Activated T-cell treated with anti-CD3 and anti-CD28 coated beads for 48 hours (primary cell): ENCODE measurements at places on chromosomes 3 and 15.

GRCh38 chr3:194204042-194204987, 68.4 kb downstream of the HES1 start:
- no peak for DNase-seq

DNA sequence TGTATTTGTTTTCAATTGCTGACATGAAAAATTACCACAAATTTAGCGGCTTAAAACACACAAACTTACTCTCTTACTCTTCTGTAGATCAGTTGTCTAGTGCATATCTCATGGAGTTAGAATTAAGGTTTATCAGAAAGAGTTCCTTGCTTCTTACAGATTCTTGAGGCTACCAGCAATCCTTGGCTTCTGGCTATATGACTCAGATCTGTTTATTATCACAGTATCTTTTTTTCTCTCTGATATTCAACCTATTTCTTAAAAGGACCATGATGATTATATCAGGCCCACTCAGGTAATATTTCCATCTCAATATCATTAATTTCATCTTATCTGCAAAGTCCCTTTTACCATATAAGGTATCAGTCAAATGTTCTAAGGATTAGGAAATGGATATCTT, 263.5 kb upstream of the BCHE start:
- DNase-seq = no peak

GRCh38 chr15:87490666-87491065, 765.9 kb downstream of the NTRK3 start:
- no peak for DNase-seq

DNA sequence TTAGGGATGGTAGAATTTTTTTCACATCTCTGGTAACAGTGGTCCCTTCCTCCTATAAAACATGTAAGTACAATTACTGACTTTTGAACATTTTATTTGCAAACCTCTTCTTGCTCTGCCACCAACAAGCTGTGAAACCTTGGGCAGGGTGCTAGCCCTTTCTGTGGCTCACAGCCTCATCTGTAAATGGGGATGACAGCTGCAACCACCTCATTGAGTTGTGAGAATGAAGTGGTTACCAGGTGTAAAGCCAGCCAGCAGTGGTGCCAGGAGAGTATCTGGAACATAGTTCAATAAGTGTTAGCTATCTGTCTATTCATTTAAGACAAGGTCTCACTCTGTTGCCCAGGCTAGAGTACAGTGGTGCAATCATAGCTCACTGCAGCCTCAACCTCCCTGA, 278.1 kb downstream of the ERC2 start:
- no peak for DNase-seq

- no peak for DNase-seq
Measured at GRCh38 chr3:9957214-9957613, 5.0 kb upstream of the PRRT3 start.

GRCh38 chr15:73983211-73983727, 8.8 kb downstream of the STOML1 start:
- DNase-seq = no peak

DNA sequence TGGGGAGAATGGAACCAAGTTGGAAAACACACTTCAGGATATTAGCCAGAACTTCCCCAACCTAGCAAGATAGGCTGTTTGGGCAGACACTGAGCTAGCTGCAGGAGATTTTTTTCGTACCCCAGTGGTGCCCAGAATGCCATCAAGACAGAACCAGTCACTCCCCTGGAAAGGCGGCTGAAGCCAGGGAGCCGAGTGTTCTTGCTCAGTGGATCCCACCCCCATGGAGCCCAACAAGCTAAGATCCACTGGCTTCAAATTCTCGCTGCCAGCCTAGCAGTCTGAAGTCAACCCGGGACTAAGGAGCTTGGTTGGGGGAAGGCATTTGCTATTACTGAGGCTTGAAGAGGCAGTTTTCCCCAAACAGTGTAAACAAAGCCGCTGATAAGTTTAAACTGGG, 152.4 kb downstream of the MBNL1 start:
- no peak for DNase-seq

- no peak for DNase-seq
Measured at GRCh38 chr3:48678056-48678455, 7.7 kb downstream of the NCKIPSD start.

GRCh38 chr3:12230406-12230805, 58.5 kb upstream of the PPARG start:
- no peak for DNase-seq

DNA sequence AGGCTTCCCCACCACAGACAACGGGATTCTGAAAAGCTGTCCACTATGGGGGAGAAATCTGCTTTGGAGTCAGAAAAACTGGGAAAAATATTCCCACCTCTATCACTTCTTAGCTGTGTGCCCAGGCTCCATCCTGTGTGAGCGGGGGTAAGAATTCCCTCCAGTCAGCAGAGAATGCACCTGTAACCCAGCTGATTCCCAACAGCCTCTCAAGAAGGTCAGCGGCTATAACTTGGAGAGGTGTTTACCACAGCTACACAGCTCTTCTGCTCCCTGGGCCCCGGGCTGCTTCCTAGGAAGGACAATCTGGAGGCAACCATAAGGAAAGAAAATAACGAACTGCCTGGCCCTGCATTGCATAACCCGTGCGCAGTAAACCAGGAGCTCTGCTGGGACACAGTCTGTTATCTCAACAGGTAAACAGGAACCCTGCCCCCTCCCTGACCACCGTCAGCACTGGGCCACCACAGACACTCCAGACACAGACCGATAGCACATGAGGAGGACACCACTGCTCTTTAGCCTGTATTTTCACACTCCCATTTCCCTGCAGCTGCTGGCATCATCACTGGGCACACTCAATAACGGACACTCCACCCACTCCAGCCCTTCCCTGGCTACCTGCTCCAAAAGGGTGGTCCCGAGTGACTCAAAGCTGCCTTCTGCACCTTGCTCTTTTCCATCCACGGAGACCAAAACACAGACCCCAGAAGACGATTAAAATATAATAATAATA, 2.1 kb downstream of the RAB43 start:
- no peak for DNase-seq

GRCh38 chr15:27092390-27092789, 121.4 kb downstream of the GABRG3 start:
- DNase-seq = no peak

GRCh38 chr3:77038468-77038929, 1.4 kb upstream of the ROBO2 start:
- DNase-seq = no peak

DNA sequence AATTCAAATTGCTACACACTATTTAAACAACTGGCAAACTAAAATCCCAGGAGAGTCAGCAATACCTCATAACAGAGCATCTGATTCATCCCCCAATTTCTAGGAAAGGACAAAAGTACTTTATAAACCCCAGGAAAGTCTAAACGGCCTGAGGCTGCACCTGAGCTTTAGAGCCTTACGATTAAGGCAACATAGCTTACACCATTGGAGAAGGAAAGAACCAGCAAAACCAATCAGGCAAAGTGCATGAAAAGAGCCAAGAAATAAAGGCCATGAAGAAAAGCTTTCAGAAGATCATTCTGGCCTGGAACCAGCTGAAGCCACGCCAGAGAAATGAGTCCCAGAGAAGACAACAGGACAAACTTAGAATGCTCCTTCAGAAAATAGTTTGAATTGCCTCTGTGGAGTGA, 48.1 kb downstream of the PTPN9 start:
- DNase-seq = no peak

DNA sequence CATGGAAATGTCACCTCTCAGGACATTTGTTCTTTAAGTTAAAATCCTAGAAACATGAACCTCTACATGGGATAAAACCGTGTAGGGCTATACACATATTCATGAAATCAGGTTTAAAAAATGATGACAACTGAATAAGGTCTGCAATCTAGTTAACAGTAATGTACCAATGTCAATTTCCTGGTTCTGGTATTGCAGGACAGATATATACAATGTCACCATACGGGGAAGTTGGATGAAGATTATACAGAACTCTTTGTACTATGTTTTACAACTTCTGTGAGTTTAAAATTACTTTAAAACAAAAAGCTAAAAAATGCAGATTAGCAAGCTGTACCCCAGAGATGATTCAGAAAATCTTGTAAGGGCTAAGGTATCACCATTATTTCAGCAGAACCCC, 6.7 kb downstream of the CNTN3 start:
- no peak for DNase-seq

GRCh38 chr3:48795997-48796732, 51.5 kb downstream of the PRKAR2A start:
- DNase-seq = no peak

DNA sequence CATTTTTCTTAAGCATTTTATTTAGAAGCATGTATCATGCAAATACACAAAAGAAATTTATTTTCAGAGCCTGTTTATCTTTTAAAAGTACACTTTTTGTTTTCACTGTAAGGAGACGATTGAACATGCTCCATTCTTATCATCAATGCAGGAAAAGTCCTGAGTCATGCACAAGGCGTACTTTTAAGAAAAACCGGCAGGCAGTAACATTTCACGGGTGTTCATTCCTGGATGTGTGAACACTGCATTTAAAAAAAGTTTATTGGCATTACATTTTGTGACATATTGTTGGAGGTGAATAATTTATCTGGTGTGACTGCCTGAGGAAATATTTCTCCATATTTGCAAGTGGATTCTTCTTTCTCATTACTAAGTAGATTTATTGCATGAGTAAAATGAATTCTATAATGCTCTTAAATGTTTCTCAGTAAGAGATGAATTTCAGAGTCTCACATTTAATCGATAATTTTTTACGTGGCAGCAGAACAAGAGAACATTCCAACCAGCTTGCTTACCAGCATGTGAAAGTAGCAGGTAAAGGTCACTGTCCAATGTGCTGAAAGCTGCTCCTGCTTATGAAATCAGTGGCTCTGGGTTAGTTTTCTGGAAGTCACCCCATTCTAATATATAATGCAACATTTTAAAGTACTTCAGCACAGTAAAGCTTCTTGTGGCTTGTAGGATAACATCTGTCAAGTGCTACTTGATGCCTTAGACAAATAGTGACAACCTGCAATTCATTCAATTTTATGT, 87.0 kb downstream of the SV2B start:
- no peak for DNase-seq

- DNase-seq = no peak
Measured at GRCh38 chr3:38630606-38631005, 18.9 kb downstream of the SCN5A start.

DNA sequence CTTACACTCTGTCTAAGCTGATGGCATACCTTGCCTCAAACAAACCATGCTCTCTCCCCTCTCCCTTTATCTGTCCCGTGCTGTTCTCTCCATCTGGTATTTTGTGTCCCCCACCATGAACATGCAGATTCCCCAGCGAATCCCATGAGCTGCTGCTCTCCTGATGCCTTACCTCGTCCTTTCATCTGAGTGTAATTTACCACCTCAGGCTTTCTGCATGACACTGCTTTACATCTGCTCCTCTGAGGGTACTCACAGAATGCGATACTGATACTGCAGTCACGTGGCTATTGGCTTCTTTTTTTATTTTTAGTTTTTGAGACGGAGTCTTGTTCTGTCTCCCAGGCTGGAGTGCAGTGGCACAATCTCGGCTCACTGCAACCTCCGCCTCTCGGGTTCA, 341.7 kb downstream of the PTPRG start:
- DNase-seq = no peak

- no peak for DNase-seq
Measured at GRCh38 chr15:57769266-57769665, 62.8 kb downstream of the POLR2M start.

DNA sequence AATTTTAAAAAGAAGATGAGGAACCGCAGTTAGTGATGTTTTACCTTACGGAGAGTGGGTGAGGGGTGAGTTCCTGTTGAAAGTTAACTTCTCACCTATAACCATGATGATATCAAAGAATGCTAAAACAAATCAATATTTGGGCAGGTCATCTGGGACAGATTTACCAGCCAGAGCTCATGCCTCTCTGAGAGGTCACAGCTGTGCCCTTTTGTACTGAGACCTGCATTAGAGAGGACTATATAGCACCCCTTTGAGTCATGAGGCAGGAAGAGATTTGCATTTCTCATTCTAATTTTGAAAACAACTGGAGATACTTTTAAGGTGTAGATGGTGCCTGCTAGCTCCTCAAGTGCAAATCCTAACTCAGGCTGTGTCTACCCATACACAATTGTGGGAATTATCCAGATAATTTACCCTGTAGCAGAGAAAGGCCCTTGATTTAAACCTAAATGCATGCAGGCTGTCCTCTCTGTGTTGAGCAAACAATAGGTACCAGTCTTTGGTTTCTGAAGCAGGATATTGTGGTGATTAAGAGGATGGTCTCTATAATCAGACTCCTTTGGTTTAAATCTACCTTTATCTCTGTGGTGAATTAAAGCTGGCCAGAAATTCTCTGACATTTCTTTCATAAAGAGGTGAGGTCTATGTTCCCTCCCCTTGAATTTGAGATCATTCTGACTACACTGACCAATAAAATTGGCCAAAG, 5.8 kb upstream of the TM4SF4 start:
- DNase-seq = no peak

DNA sequence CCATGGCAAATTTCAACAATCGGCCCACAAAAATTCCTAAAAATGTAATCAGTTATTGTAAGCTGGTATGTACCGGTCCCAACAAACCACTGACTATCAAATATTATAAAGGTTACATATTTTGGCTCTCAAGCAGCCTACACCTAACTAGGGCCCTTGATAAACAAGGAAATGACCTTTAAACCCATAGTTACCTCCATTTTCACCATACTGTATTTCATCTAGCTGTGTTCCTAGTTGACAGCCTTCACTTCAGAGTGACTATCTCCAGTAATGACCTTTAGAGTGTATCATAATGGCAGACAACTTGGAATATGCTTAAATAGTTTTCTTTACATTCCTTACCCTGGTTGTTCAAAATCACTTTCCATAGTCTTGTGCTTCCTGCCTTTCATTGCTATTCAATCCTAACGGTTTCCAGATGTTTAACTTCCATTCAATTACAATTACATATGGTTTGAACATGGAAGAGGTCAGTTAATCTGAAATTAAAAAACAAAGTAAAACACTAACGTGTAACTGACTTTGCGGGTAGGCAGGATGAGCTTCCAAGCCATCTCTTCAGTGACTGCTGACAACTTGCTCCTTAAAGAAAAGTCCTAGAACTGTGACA, 111.9 kb upstream of the TSC22D2 start:
- DNase-seq = no peak

DNA sequence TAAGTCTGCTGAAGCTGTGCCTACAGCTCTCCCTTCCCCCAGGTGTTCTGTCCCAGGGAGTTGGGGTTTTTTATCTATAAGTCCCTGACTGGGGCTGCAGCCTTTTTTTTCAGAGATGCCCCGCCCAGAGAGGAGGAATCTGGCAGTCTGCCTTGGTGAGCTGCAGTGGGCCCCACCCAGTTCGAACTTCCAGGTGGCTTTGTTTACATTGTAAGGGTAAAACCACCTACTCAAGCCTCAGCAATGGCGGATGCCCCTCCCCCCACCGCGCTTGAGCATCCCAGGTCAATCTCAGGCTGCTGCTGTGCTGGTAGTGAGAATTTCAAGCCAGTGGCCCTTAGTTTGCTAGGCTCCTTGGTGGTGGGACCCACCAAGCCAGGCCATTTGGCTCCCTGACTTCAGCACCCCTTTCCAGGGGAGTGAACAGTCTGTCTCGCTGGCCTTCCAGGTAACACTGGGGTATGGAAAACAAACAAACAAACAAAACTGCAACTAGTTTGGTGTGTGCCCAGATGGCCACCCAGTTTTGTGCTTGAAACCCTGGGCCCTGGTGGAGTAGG, 189.4 kb downstream of the MFSD1 start:
- no peak for DNase-seq

- DNase-seq = no peak
Measured at GRCh38 chr3:116065501-116065900, 379.8 kb downstream of the LSAMP start.
